ENCODE measurements at places on chromosomes 7 and 10.

DNA sequence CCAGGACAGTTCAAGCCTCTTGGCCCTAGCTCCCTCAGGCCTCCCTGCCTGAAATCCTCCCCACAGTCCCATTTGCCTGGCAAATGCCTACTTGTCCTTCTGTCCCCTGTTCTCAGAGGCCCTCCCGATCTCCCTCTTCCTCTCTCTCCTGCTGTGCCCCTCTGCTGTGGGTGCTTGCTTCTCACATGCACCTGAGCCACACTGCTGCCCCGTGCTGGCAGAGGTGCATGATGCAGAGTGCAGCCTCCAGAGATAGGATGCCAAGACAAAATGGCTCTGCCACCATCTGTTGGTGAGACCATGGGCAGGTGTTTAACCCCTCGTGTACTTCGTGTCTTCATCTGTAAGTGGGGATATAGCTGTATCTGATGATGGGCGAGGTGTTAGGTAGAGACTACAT lies 158.4 kb downstream of the RGS10 start:
- no peak for DNase-seq

- no peak for DNase-seq
Measured at GRCh38 chr10:17227367-17228090, 512 bp upstream of the VIM start.

DNA sequence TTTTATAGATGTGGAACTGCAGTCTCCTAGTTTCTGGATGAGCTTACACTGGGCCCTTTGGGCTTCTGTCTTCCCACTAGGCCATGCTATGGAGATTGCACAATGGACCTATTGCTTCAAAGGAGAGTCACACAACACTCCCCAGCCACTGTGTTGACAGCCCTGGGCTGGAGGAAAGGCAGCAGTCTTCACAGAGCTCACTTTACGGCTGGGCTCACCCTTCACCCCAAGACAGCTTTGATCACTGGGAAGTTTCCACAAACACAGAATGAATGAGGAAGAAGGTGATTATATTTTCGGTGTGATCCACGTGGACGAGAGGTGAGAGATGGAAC lies 92.7 kb upstream of the GDF10 start:
- DNase-seq = no peak

DNA sequence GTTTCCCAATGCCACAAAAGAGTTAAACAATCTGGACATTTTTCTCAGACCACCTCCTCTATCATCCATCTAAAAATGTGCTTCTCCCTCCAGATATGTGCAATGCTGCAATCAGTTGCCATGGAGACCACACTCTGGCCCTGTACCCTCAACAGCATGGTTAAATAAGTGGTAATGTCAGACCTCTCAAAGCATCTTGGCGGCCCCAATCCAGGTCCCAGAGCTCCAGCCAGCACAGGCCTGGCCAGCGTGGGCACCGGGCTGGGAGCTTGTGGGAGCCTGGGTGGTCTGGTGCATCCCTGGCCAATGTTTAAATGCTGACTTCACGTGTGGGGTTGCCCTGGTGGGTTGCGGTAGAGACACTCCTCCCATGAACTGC lies 362.9 kb upstream of the ZNF32 start:
- no peak for DNase-seq

DNA sequence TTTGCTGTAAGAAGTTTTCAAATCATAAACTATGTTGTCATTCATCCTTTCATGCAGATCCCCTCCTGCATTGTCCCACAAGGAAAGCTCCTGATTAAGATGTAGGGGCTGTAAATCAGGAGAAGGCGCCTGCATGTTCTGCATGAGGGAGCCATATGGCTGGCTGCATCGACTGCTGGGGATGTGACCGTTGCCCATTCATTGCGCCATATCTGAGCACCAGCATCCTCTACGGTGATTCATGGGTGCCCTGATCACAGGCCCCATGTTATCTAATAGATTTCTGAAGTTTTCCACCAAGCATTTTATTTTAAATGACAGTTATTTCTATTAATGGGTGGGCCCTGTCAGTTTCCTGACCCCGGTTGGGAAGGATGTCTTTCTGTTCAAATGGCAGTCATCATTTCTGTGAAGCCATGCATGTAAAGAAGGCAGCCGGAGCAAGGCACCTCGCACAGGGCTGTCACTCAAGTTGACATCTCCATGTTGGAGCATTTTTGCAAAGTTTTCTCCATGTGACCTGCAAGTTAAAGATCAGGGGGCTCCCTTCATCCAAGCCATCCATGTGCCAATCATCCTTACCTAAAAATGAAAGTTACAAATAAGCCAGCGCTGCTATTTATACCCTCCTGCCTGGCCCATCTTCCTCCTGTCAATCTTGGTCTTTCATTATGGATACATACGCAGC lies 128.8 kb downstream of the TEX36 start:
- DNase-seq = no peak

- no peak for DNase-seq
Measured at GRCh38 chr10:80760914-80761371, 223.2 kb downstream of the SH2D4B start.

DNA sequence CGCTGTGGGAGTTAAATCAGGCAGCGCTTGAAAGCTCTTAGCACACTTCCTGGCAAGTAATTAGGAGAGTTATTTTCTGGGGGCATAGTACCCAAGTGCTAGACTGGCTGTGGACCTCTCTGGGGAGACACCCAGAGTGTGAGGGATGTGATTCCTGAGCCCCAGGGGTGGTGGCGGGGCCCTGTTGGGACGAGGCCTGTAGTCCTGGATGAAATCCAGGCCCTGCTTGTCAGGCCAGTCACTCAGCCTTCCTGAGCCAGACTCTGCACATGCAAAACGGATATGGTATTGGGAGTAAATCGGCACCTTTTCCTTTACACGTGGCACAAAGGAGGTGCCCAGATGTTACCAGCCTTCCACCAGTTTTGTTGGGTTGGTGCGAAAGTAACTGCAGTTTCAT lies 31.2 kb downstream of the TRRAP start:
- DNase-seq = no peak

DNA sequence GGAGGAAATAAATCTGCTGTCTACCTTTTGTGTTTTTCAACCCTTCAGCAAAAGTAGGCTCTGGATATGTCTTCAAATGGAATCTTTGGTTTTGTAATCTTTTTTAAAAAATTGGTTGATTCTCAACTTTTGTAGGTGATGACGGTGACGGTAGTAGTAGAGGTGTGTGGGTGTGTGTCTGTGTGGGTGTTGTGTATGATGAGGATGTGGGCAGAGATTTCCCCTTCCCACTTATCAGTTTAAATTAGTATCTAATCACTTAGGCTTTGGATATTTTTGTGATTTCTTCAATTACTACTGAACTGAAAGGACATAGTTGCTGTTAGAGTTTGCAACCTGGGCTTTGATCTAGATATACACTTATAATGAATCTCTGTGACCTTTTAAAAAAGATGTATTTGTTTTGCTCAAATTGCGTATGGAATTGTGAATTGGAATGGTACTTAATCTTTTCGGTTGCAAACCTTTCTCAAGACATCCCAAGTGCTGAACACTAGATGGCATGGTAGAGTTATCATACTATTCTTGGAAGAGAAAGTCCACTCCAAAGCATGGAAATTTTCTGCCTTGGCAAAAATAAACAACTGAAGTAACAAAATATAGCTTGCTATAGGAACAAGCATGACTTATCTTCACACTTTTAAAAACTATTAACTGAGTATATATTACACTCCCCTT lies 51.9 kb upstream of the A1CF start:
- no peak for DNase-seq

- no peak for DNase-seq
Measured at GRCh38 chr10:108673741-108674140, 1249.6 kb downstream of the XPNPEP1 start.

DNA sequence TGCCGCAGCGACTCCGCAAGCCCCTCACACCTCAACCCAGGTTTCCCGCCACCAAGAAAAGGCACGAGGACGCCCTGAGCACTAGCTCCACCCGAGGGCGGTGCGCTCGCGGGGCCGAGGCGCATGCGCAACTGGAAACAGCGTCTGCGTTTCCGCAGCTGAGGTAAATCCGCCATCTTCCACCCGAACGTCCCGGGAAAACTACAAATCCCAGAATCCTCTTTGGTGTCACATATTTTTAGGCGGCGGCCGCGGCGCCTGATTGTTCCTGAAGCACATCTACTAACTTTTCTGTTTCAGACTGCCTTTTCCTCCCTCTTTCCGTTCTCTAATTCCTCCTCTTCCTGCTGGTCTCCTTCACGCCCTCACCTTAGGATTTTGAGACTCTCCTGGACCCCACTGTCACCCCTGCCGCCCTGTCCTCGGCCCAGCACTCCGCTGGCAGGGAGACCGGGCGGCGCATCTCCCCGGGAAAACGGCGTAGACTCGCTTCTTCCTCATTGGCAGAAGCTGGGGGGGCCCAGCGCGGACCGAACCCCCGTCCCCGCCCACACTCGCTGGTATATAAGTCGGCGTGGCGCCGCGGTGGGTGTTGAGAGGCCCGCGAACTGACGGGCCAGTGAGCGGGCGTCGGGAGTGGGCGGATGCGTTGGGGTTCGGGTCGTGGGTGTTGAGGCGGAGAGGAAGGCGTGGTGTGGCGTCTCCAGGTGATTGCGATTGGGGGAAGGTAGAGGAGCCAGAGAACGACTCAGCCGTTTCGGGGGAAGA lies at the start of gene ZCWPW1:
ZCWPW1 (minus strand) TSS at position 505 of the 768 bp plus-strand sequence. CDS start 8,054 bp downstream, outside the sequence.
- DNase-seq = peak; percentile 87

DNA sequence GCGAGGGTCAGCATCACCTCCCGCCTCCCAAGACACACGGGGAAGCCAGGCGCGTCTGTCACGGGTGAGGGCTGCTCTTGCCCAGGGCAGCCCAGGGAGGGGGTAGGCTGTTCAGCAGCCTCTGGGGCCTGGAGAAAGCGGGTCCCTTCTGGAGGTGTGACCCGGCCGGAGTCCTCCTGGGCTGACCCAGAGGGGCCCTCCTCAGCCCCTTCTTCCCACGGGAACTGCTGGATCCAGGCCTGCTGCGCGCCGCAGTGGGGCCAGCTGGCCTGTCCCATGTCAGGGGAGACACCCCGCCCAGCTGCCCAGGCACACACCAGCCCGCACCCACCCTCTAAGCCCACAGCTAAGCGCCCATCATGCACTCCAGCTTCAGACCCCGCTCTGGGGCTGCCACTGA lies 41.8 kb downstream of the INSIG1 start:
- no peak for DNase-seq

GRCh38 chr10:111137007-111137406 lies 60.2 kb downstream of the ADRA2A start:
- no peak for DNase-seq

- DNase-seq = no peak
Measured at GRCh38 chr7:83469491-83469890, 179.4 kb downstream of the SEMA3E start.

DNA sequence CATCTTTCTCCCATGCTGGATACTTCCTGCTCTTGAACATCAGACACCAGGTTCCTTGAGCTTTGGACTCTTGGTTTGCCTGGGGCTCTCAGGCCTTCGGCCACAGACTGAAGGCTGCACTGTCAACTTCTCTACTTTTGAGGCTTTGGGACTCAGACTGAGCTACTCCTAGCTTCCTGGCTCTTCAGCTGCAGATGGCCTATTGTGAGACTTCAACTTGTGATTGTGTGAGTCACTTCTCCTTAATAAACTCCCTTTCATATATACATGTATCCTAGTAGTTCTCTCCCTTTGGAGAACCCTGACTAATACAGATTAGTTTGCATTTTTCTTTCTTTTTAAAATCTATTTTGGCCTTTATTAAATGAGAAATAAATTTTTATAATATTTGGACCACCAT lies 276.2 kb upstream of the SEMA3C start:
- DNase-seq = no peak

- no peak for DNase-seq
Measured at GRCh38 chr10:92544296-92544695, 29.6 kb downstream of the IDE start.

DNA sequence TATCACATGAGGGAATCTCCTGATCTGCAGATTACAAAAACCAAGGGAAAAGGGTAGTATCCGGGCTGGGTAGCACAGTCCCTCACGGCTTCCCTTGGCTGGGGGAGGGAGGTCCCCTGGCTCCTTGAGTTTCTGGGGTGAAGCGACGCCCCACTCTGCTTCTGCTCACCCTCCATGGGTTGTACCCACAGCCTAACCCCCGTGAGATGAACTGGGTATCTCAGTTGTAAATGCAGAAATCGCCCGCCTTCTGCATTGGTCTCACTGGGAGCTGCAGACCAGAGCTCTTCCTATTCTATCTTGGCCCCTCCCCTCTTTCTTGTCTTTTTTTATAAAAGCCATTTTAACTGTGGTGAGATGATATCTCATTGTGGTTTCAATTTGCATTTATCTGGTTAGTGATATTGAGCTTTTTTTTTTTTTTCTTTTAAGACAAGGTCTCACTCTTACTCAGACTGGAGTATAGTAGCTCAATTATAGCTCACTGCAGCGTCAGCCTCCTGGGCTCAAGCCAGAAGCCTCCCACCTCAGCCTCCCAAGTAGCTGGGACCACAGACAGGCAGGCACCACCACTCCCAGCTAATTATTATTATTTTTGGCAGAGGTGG lies 87.8 kb downstream of the ABCC2 start:
- DNase-seq = no peak

GRCh38 chr7:143507094-143507518 lies 29.4 kb downstream of the TAS2R41 start:
- no peak for DNase-seq

DNA sequence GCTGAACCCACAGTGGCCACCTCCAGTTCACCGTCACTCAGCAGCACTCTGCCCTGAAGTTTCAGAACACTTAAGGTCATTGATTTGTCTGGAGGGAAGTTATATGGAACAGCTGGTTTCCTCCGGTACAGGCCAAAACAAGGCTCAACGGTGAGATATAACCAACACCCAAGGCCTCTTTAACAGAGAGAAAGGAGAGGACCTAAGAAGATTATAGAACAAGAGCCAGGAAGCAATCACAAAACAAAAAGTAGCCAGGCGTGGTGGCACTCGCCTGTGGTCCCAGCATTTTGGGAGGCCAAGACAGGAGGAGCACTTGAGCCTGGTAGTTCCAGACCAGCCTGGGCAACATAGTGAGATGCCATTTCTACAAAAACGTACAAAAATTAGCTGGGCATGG lies 290.7 kb downstream of the SKIDA1 start:
- no peak for DNase-seq

DNA sequence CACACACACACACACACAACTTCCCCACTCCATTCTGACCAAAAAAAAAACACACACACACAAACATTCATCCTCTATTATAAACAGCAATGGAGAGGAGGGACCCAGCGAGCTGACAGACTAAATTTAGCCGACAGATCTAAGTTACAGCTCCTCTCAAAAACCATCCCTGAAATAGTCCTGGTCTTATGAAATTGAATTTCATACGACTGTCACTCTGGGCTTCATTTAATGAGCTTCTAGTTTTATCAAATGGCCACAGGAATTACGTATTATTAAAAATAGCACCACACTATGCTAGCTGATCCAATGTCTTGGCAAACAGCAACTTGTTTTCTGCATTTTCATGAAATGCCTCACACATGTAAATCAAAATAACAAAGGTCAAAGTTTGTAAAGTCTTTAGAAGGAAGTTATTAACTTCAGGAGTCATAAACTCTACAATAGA lies 131.3 kb upstream of the ASAH2 start:
- no peak for DNase-seq

GRCh38 chr10:45502458-45502857 lies 128.4 kb downstream of the ALOX5 start:
- DNase-seq = no peak

GRCh38 chr10:62632071-62632809 lies 172.3 kb upstream of the ADO start:
- DNase-seq = no peak
